Kidney (tissue), 22 donors: ENCODE measurements at places on chromosomes 3 and 15.

DNA sequence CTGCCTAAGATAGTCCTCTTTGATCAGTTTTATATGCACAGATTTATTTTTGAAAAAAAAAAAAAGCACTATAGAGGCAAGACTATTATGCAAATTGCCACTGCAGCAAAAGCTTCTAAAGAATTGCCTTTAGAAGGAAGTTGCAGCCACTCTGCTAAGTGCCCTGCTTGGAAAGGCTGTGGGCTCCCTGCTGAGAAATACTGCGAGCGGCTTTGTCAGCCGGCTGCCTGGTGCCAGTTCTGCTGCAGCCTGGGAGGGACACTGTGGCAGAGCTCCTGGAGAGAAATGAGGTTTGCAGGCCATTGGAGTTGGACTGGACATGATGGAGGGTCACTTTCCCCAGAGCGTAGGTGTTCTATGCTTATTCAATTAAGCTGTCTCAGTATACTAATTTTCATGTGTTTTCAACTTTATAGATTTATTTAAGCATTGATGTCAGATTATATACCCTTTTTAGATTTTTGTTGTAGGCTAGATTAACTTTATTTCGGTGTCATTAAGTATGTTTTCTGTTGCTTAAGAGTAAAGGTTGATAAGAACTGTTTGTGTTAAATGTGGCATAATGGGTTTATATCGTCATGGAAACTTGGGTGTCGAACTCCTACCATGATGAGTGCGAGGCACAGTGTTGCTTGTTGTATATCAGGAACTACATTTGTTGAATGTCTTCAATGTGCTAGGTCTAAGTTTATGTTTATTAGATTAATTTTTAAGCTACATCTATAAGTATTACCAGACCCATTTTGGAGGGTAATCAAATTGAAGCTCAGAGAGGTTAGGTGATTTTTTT, 6.6 kb downstream of the MAP2K5 start:
- H3K27ac ChIP-seq, result no peak overlapping the region
- H3K4me1 ChIP-seq, result no peaks in the 10 kb centered on the region
- peak; percentile 18 for DNase-seq
- H3K4me3 ChIP-seq, result no peak overlapping the region
- no peaks in the 10 kb centered on the region for H3K27me3 ChIP-seq

DNA sequence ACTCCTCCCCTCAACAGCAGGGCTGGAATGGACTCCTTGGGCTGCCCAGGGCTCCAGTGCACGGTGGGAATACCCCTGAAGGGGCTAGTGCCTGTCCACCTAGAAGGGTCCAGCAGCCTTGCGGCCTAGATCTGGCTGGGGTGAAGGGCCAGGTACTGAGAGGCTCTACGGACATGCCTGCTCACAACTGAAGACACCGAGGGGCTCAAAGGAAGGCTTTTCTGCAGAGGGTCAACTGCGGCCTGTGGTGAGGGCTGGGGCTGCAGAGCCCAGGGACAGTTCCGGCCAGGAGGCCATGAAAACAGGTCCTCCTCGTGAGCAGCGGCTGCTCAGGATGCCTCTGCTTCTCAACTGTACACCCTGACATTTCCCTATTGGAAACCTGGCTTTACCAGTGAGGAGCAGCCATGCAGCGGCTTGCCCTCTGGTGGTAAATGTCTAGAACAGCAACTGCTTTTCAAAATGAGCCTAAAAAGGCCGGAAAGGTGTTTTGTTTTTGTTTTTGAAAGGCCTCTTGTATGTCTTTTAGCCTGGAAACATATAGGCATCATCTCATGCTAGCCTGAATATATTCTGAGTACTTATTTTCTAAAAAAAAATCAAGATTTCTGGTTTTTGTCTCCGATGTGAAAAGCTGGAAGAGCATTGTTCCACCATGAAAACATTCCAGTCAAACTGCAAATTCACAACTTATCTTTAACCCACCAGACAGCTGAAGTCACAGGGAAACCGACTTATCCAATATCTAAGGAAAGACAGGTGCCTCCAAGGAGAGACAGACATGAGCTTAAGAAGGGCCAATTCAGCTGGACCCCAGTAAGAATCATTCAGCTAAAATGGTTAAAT, 163.4 kb downstream of the KLF13 start:
- peak; percentile 73 for DNase-seq
- H3K27ac ChIP-seq, result no peak overlapping the region
- no peak overlapping the region for H3K4me3 ChIP-seq
- peaks cover 3% of the 10 kb centered on the region for H3K4me1 ChIP-seq

- H3K4me1 ChIP-seq, result no peaks in the 10 kb centered on the region
- DNase-seq, result no peak
- H3K27ac ChIP-seq, result no peak overlapping the region
Measured at GRCh38 chr3:23263796-23264195, 60.7 kb downstream of the UBE2E2 start.

DNA sequence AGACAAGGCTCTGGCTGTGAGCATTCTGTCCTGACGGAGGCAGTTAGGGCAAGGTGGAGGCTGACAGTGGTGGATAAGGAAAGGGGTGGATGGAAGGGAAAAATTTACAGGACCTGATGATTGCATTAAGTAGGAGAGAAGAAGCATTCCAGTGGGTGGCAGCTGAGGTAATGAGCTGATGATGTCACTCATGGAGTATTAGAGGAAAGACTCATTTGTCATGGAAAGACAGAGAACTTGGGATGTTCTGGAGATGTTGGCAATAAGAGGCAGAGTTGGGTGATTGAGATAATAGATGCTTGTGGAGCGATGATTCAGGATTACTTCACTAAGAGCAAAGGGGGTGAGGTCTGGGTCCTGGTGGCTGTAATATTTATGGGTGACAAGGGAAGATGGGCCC, 63.6 kb upstream of the SCN5A start:
- no peaks in the 10 kb centered on the region for H3K36me3 ChIP-seq
- H3K4me1 ChIP-seq, result no peaks in the 10 kb centered on the region
- no peak for DNase-seq
- H3K27me3 ChIP-seq, result no peaks in the 10 kb centered on the region

DNA sequence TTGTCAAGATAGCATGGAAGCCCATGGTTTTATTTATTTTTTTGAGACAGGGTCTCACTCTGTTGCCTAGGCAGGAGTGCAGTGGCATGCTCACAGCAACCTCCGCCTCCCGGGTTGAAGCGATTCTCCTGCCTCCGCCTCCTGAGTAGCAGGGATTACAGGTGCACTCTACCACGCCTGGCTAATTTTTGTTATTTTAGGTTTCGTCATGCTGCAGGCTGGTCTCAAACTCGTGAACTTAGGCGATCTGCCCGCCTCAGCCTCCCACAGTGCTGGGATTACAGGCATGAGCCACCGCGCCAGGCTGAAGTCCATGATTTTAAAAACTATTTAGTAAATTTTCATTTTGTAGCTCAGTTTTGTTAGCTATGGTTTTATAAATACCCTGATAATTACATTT, 2.7 kb upstream of the ACTR8 start:
- H3K4me3 ChIP-seq, result no peak overlapping the region
- no peak overlapping the region for H3K27ac ChIP-seq
- peaks cover 8% of the 10 kb centered on the region for H3K4me1 ChIP-seq
- no peak for DNase-seq
- H3K36me3 ChIP-seq, result peaks cover 9% of the 10 kb centered on the region

DNA sequence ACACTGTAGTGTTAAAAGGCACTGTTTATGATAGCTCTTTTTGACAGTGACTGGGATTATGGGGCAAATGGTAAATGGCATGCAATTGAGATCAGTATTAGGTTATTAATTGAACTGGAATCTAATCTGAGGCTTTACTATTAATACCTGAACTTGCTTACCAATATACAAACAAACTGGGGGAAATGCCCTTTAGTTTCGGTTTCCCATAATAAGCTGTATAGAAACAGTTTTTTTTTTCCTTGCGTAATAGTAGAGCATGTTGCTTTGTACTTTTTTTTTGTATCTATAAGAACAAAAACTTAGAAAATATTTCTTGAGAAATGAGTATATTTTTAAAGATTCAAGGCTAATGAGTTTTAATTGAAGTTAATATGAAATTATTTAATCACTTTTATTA, 95.0 kb downstream of the FNDC3B start:
- H3K4me3 ChIP-seq, result no peak overlapping the region
- no peaks in the 10 kb centered on the region for H3K27me3 ChIP-seq
- H3K4me1 ChIP-seq, result peaks cover 11% of the 10 kb centered on the region

DNA sequence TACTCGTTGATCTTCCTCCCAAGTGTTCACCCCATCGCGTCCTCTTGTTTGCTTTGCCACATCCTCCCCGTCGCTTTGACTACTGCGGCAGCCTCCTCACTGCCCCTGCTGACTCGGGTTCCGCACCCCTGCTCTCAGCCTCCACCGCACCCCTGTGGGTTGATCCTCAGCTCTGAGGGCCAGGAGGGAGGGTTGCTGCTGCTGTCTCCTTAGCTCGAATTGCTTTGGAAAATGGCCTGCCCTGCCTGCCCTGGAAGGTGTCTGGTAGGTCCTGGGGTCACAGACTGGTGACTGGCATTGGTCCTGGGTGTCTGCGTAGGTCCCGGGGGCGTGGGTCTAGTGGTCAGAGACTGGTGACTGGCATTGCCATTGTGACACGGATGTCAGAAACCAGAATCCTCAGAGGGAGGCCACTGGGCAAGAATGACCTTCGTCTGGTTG, 9.4 kb downstream of the MUC4 start:
- H3K27me3 ChIP-seq, result peaks cover 5% of the 10 kb centered on the region
- H3K36me3 ChIP-seq, result no peaks in the 10 kb centered on the region
- no peak for DNase-seq
- no peak overlapping the region for H3K4me3 ChIP-seq
- H3K4me1 ChIP-seq, result no peaks in the 10 kb centered on the region

DNA sequence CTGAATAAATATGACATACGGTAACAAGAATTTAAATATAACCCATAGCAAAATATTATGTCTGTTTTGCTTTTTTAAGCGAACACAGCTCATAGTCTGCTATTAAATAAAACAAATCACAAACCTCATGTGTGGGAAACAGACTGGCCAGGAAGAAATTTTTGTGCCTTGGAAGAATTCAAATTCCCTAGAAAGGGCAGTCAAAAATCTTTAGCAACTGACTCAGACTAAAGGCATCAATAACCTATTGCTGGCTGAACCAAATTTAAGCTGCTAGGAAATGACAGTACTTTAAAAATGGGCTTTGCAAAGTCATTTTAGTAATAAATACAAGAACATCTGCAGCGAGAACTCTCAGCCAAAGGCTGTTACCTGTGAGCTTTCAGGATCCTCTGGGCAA, 151.4 kb downstream of the PLD1 start:
- H3K4me3 ChIP-seq, result no peak overlapping the region
- H3K27me3 ChIP-seq, result no peaks in the 10 kb centered on the region
- no peak for DNase-seq
- H3K27ac ChIP-seq, result no peak overlapping the region

GRCh38 chr3:30231277-30232141, 374.9 kb upstream of the TGFBR2 start:
- no peak overlapping the region for H3K4me3 ChIP-seq
- H3K27me3 ChIP-seq, result no peaks in the 10 kb centered on the region
- no peaks in the 10 kb centered on the region for H3K36me3 ChIP-seq
- H3K27ac ChIP-seq, result no peak overlapping the region

- H3K36me3 ChIP-seq, result no peaks in the 10 kb centered on the region
- no peaks in the 10 kb centered on the region for H3K4me1 ChIP-seq
- no peak for DNase-seq
- H3K27me3 ChIP-seq, result no peaks in the 10 kb centered on the region
Measured at GRCh38 chr3:72595376-72595775, 252.9 kb downstream of the SHQ1 start.

GRCh38 chr15:69253156-69253555, 45.6 kb upstream of the PAQR5 start:
- DNase-seq, result no peak
- no peak overlapping the region for H3K4me3 ChIP-seq
- peaks cover 3% of the 10 kb centered on the region for H3K4me1 ChIP-seq
- no peaks in the 10 kb centered on the region for H3K36me3 ChIP-seq
- no peaks in the 10 kb centered on the region for H3K27me3 ChIP-seq

DNA sequence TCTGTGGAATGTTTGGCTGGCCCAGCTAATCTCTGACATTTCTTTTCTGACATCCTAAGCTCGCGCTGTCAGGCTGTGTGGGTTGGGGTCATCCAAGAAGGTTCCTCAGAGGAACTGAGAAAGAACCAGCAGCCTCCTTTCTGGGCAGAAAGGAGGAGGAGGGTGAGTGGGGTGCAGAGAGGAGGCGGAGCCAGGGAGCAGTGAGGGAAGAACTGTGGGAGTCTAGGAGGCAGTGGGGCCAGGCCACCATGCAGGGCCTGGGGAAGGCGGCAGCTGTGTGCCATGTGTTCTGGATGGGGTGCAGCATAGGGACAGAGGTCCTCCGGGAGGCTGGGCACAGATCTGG, 5.3 kb downstream of the SEMA7A start:
- no peaks in the 10 kb centered on the region for H3K4me1 ChIP-seq
- H3K36me3 ChIP-seq, result no peaks in the 10 kb centered on the region
- no peak overlapping the region for H3K27ac ChIP-seq

DNA sequence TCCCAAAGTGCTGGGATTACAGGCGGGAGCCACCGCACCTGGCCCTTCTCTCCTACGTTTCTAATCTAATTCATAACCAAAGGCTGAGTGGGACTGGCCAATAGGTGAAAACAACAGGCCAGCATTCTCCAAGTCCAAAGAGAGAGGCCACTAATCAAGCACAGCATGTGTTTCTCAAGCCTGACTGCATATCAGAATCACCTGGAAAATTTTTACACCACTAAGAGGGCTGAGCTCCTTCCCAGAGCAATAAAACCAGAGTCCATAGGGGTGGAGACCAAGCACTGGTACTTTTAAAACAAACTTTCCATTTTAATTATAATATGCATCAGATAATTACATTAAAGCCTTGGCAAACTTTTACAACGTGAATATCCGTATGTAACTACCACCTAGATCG, 254.4 kb downstream of the OPA1 start:
- no peak overlapping the region for H3K27ac ChIP-seq
- H3K4me3 ChIP-seq, result no peak overlapping the region
- no peak for DNase-seq
- no peaks in the 10 kb centered on the region for H3K36me3 ChIP-seq
- H3K27me3 ChIP-seq, result no peaks in the 10 kb centered on the region

DNA sequence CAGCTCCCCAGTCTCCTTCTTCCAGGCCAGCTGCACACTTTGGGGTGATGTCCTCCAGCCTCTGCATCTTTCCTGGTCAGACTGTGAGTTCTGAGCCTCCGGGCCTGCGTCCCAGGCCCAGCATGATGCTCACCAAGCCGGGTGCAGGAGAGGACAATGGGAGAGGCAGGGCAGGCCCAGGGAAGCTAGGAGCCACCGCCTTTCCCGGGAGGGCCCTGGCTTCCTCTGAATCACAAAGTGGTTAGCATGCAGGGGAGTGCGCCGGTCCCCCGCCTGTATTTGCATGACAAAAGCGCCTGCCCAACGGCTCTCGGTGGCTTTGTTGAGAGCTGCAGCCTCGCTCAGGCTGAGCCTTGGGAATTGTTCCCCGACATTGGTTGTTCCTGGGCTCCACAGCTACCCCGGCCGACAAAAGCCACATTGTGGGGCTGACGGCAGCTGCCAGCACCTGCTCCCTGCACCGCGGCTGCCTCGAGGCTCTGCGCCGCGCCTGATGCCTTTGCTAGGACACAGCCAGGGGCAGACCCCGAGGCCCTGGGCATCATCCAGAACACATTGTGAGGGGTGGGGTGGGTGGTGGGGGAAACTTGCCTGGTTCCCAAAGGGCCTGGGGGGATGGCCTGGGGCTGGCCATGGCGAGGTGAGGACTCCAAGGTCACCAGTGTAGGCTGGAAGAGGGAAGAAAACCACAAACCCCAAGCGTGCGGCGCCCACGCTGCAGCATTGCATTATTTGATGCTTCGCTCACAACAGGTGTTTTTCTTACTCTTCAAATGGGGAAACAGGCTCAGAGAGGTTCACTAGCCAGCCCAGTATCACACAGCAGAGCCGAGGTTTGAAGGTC, 20.0 kb upstream of the KLF13 start:
- no peaks in the 10 kb centered on the region for H3K27me3 ChIP-seq
- no peak overlapping the region for H3K4me3 ChIP-seq
- H3K4me1 ChIP-seq, result peaks cover 2% of the 10 kb centered on the region

GRCh38 chr15:36756707-36757106, 177.3 kb downstream of the CDIN1 start:
- H3K27me3 ChIP-seq, result no peaks in the 10 kb centered on the region
- H3K36me3 ChIP-seq, result no peaks in the 10 kb centered on the region
